ENCODE measurements at places on chromosomes 6 and 20.

DNA sequence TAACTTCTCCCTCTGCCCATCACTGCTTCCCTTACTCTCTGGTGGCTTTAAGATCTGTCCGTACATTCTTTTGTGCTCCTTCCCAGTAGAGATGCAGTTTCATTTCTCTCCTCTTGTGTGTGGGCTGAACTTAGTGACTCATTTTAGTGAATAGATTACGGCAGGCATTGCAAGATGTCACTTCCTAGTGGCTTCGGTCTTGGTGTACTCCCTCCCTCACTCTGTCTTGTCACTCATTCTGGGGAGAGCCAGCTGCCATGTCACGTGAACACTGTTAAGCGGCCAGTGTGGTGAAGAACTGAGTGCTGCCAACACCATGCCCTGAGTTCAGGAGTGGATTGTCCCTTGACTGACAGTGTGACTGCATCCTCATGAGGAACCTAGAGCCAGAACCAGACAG is 115.9 kb downstream of the OTOR start:
- no peak for DNase-seq

- DNase-seq: no peak
Observed at GRCh38 chr6:69936674-69937363, 70.5 kb downstream of the COL19A1 start.

- DNase-seq: no peak
Observed at GRCh38 chr6:42774201-42774600, 7.7 kb upstream of the BICRAL start.

DNA sequence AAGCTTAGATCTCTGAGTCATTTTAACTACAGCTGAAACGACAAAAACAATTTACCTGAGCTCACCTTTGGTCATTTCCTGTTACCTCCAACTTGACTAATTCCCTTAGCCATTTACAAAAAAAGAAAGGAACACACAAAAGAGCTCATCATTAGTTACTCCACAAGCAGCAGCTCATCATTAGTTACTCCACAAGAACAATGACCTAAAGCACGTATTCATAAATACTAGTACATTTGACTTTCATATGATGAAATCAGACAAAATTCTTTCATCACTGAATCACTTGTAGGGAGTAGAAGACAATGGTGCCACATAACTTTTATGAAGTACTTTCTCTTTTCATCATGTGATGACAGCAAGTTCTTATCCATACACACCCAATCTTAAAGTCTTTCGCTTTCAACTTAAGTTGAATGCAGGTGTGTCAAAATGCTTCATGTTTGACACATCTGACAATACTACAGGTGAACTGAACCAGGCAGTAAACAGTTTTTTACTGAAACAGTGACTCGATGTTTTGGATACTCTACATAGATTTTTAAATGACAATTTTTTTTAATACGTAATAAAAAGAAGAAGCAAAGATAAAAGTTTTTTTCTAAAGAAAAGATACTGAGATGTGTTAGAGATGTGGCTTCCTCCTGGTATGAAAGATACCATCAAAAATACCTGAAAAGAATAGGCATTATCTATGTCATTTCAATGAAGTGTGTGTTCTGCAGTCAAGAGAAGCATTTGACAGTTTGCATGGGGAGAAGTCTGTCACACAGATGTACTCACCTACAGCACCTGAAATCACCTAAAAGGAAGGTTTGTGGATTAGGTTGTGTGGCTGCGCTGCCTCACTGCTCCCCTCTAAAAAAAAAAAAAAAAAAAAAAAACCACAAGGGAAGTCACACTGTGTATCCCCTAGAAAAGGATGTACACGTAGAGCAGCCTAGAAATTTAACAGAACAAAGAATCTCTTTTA is 109.1 kb downstream of the PRDM1 start:
- peak; percentile 71 for DNase-seq

DNA sequence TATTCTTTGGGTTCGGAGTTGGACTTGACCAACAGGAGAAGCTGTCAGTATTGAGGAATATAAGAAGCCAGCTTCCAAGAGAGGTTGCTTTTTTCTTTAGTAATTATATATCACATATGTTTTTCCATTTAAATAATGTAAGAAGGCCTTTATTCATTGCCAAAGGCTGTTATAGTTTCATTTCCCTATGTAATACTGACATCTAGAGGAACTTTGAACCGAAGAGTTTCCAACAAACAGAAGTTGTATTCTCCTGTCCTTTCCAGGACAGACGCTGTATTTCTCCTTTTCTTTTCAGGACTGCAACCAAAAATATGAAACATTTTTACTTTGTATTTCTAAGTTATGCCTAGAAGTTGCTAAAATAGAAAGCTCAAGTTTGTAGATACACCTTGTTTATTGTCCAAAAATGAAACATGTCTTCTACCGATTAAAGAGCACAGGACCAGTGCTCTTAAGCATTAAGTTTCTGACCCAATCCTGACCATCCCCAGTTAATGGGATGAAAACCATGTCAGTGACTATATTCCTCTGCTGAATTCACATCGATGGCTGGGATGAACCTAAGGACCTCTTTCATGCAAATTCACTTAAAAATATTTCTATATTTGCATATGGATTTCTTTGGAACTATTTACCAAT is 55.1 kb downstream of the MYLK4 start:
- DNase-seq: peak; percentile 19

DNA sequence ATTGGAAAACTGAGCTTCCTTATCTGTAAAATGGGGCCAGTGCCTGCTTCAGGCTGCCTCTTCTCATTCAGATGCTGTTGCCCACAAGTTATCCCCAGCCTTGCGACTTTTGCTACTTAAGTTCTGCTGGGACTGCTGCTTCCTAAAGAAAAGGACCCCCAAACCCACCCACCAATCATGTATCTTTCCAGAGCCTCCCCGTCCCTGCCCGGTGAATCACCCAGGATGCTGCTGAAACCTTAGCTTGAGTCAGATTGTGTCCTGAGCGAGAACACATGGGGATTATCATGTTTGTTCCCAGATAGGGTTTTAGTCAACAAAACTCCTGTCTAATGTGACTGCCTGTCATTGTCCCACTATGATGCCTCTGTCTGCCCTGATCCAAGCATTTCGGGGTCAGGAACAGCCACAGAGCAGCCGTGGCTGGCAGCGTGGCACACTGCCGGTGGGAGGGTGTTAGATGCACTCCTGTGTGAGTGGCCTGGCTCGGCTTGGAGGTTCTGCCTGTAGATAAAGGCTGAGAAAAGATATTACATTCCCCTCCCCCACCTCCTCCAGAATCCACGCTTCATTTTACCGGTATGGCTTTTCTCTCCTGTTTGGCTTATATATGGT is 79.9 kb downstream of the TOX2 start:
- no peak for DNase-seq

DNA sequence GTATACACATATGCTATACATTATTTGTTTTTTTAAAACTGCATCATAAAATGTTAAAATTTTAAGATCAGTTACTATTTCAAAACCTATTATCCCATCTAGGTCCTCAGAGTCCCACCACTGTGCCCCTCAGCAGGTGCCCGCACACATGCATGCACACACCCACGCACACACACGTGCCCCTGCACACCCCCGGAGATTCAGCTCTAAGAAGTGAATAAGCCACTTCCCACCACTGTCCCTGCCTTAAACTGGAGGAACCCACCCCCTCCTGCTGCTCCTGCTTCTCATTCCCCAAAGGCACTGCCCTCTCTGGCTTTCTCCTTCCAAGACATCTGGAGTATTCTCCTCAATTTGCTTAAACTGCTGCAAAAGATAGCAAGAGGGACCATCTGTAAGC is 5.4 kb upstream of the FAM210B start:
- DNase-seq: no peak

GRCh38 chr6:113328886-113329381 is 528.2 kb upstream of the MARCKS start:
- DNase-seq: no peak

GRCh38 chr20:1867495-1868260 is 27.5 kb upstream of the SIRPA start:
- DNase-seq: no peak

DNA sequence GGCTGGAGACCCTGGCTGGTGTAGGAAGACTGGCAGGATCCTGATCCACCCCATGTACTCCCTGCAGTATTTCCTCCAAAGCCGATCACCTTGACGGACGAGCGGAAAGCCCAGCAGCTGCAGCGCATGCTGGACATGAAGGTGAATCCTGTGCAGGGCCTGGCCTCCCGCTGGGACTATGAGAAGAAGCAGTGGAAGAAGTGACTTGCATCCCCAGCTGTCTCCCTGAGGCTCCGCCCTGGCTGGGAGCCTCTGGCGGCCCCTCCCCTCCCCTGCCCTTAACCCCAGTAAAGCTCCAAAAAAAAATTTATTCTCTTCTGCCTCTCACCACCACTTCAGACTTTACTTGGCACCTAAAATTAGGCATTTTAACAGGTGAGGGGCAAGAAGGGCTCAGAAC is 7.0 kb downstream of the COX4I2 start:
- DNase-seq: no peak

DNA sequence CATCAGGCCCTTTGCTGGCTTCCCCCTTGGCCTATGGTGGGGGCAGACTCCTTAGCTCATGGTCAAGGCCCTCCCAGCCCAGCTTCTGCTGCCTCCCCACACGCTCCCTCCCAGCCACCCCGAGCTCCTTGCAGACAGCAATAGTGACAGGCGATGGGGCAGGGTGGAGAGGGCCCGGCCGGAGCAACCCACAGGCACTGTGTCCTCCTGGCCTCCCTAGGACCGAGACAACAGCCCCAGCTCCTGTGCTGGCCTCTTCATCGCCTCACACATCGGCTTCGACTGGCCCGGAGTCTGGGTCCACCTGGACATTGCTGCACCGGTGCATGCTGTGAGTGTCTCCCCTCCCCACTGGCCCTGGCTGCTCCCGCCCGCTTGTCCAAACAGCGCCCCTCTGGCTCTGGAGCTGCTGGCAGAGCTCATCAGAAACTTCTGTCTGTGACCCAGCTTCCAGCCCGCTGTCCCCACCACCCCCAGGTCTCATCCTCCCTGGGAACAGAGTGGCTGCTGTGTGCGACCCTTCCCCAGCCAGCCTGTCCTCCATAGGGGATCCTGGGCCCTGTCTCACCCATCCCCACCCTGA is 21.8 kb downstream of the NPEPL1 start:
- no peak for DNase-seq

- DNase-seq: no peak
Observed at GRCh38 chr20:52847029-52847660, 125.0 kb upstream of the TSHZ2 start.

DNA sequence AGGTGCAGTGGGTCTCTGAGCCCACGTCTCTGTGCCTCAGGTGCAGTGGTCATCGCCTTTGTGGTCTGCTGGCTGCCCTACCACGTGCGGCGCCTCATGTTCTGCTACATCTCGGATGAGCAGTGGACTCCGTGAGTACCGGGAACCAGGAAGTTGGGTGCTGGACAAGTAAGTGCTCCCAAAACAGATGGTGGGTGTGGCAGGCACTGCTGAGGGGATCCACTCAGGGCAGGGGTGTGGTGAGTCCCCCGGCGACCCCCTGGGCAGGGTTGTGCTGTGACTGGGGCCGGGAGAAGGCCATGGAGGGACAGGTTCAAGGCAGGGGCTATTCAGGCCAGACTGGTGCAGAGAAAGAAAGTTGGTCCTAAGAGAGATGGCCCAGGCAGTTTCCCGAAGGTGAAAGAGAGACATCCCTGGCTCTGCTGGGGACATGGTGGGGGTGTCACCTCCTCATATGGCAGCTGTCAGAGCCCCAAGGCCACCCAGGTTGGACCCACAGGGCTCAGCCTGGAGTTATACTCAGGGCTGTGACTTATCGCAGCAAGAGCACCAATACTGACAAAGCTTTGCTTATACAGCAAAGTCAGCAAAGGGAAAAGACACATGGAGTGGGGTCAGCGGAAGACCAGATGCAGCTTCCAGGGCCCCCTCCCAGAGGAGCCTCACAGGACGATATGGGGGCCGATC is 37.9 kb upstream of the MRGBP start:
- no peak for DNase-seq

GRCh38 chr6:138651491-138651890 is 122.1 kb upstream of the CCDC28A start:
- no peak for DNase-seq

- peak; percentile 31 for DNase-seq
Observed at GRCh38 chr6:158669145-158670035, 19.5 kb downstream of the SYTL3 start.

GRCh38 chr6:13049666-13050254 is 278.6 kb downstream of the TBC1D7 start:
- DNase-seq: no peak

DNA sequence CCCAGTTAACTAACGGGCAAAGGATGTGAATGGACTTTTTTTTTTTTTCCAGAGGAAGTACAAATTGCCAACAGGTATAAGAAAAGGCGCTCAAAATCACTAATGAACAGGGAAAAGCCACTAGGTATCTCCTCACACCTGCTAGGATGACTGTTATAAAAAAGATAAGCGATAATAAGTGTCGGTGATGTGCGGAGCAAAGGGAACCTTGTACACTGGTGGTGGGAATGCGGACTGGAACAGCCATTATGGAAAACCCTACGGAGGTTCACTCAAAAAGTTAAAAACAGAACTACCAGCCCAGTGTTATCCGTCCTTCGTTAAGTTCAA is 787 bp upstream of the RAB32 start:
- no peak for DNase-seq

DNA sequence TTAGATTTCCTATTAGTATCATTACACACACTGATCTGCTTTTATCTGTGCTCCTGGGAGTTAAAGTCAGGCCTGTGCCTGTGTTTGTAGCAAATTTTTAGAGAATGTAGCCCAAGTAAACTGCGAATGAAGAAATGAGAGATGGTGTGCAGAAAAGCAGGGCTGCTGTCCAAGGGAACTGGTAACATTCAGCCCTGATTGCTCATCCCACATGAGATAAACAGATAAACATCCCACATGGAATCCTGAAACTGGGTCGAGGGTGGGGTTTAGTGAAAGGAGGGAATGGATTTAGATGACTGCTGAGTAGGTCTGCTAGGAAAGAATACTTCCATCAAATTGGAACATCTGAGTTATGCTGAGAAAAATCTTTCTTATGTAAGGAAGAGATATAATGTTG is 69.1 kb downstream of the GRIK2 start:
- DNase-seq: peak; percentile 30

- no peak for DNase-seq
Observed at GRCh38 chr6:166976636-166977035, 20.3 kb upstream of the RNASET2 start.

GRCh38 chr20:48690888-48691287 is 136.9 kb downstream of the PREX1 start:
- no peak for DNase-seq

DNA sequence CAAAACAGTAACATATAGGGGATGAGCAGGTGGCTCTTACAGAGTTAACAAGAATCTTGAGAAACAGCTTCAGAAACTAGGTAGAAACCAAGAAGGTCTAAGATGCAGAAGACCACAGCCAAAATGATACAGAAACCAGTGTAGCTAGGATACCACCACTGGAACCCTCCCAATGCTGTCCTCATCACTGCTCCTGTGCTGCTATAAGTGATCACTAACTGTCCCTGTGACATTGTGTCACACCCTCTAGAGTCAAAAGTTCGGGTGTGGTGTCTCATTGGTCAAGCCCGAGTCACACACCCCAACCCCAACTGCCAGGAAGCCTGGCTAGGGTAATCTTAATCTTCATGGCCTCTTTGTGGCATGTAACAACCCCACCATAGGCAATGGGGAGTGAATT is 153.1 kb downstream of the RCAN2 start:
- no peak for DNase-seq

GRCh38 chr6:90149280-90149679 is 147.4 kb downstream of the BACH2 start:
- DNase-seq: no peak

- no peak for DNase-seq
Observed at GRCh38 chr20:34675993-34676641, 775 bp downstream of the PIGU start.

- DNase-seq: peak; percentile 75
Observed at GRCh38 chr6:116349216-116349615, 21.5 kb upstream of the DSE start.

GRCh38 chr6:161200610-161201370 is 73.1 kb downstream of the AGPAT4 start:
- no peak for DNase-seq

All from NCI-H226 (cell line).